ENCODE measurements at places on chromosomes 3 and 15.
A peak's percentile ranks its signal among the peaks of the same experiment; 100 is the strongest.

DNA sequence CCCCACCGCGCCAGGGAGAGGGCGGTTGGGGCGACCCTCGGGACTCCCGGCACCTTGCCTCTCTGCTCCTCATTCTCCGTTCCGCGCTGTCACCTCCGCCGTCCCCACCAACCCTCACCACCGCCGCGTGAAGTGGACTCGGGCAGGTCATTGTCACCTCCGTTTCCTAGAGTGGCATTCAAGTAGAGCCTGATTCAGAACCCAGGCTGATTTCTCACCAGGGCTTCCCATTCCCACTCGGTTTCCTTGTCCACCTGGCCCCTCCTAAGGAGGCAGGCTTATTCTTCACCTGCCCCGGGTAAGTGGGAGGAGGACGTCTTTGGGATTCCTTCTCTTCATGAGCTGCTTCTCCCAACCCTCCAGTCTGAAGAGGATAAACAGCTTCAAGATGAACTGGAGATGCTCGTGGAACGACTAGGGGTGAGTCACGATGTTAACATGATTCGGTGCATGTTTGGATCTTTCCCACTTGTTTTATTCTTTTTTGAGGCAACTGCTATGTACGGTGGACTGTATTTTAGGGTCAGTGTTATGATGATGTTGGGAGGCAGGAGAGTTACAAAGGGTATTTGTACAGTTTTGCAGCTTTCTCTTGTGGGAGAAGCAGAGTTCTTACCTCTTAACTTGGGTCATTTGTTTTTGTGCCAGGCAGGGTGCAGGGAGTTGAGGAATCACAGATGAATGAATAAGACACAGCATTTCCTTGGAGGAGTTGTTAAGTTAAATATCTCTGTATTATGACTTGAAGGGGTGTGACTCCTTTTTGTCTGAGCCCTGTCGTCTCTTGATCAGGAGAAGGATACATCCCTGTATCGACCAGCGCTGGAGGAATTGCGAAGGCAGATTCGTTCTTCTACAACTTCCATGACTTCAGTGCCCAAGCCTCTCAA is 692 bp downstream of the PSMD2 start:
- peak; percentile 44 for DNase-seq

- DNase-seq, result no peak
These were observed 45.3 kb downstream of the TRPM7 start for GRCh38 chr15:50641318-50641717.

- no peak for DNase-seq
These were observed 88.8 kb downstream of the PDZRN3 start for GRCh38 chr3:73535931-73536330.

DNA sequence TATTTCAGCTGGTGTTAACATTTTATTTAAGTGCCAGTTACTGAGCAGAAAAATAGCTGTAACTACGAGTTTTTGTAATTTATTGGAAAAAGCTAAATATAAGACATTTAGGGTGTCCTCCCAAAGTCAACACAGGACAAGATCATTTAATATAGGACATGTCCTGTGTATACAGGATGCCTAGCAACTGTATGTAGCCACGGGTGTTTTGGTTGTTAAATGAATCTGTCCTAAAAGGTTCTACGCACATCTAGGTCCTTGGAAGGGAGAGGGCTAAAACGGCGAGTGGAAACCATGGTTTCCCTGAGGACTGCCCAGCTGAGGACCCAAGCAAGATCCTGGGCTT is 565 bp upstream of the ZNF621 start:
- no peak for DNase-seq

- DNase-seq, result peak; percentile 21
These were observed 880 bp upstream of the CHRNA7 start for GRCh38 chr15:32029409-32029861.
